Right ventricle myocardium superior (tissue), 1 donor: ENCODE measurements at places on chromosomes 7 and 10.

GRCh38 chr10:130607366-130607765, 471.2 kb downstream of the GLRX3 start:
- DNase-seq, result no peak

DNA sequence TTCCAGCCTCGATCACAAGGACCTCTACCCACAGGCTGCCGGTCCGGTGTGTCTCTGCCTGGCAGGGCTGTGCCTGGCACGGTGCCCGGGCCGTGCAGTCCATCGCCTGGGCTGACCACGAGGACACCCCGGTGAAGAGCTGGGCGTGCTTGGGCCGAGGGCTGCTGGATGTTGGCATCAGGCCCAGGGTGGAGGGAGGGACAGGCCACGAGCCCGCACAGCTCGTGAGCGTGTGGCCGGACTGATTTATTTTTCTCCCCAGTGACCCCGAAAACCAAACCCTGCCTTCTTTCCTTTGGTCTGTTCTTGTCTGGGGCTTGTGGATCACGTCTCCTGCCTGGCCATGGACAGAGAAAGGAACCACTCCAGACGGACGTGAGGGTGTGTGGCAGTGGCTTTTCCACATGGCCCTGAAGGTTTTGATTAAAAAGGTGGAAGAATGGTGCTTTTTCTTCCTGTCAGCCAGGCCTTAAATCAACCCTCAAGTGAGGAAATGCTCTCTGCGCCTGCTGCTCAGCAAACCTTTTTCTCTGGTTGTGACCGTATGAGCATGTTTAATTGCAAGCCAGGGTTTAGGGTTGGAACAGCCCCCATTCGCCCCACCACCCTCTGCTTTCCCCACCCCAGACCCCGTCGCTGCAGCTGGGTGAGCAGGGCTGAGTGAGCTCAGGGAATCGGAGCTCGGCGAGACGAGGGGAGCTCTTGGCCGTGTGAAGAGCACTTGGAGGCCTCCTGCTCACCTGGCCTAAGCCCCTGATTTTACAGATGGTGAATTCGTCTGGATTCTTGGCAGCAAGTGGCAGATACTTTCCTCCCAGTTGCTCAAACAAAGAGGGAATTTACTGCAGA, 130.1 kb downstream of the RGS10 start:
- DNase-seq, result peak; percentile 87

- no peak for DNase-seq
These were observed 113.7 kb downstream of the TRRAP start for GRCh38 chr7:98992076-98992475.

DNA sequence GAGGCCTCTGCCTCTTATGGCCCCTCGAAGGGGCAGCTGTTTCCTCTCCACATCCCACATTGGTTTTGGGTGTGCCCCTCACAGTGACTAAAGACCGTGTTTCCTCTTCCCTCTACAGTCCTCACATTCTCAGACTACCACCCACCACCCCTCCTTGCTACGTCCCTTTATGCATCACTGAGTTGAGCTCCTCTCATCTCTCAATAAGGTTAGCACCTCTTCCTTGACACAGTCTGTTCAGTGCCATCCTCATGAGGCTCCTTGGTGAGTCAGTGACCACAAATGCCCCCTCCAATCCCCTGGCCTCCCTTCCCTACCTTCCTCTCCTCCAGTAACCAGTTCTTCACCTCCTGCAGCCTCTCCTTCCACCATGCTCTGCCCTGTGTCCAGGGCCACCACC, 239.1 kb upstream of the MYO3A start:
- no peak for DNase-seq

DNA sequence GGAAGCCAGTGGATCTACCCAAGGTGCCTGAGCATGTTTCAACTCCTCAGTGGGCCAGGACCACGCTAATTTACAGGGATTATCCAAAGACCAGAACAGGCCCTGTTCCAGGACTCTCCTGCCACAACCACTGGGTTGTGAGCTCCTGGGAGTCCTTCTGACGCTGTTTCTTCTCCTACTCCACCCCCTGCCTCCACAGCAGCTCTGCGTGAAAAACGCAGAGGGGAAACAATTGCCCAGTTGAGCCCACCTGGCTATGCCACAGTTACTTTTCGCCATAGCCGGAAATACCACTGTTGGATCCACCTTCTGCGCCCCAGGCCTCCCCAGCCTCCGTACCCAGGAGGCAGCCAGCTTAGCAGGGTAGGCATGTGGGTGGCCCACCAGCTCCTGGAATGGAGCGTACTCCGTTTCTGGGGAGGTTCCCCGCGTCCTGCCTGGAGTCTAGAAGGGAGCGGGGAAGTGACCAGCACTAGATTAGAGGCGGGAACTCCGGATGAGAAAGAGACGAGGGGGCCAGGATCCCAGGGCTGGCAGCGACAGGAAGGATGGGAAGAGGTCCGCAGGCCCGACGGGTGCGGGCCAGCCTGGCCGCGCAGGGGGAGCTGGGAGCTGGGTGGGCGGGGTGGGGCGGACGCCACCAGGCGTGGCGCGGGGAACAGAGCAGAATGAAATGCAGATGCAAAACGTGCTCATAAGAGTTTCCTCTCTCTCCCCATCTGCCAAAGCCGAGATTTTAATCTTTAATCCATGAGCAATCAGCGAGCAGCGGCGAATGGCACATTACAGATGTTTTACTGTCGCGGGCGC, 32.1 kb upstream of the PAX2 start:
- no peak for DNase-seq

GRCh38 chr10:32771217-32771616, 186.8 kb downstream of the ITGB1 start:
- DNase-seq, result no peak

- no peak for DNase-seq
These were observed 624.6 kb downstream of the CALN1 start for GRCh38 chr7:71787513-71787912.

GRCh38 chr10:34491678-34492077, 323.4 kb downstream of the PARD3 start:
- no peak for DNase-seq

- DNase-seq, result no peak
These were observed 147.0 kb downstream of the GLRX3 start for GRCh38 chr10:130283219-130283545.

DNA sequence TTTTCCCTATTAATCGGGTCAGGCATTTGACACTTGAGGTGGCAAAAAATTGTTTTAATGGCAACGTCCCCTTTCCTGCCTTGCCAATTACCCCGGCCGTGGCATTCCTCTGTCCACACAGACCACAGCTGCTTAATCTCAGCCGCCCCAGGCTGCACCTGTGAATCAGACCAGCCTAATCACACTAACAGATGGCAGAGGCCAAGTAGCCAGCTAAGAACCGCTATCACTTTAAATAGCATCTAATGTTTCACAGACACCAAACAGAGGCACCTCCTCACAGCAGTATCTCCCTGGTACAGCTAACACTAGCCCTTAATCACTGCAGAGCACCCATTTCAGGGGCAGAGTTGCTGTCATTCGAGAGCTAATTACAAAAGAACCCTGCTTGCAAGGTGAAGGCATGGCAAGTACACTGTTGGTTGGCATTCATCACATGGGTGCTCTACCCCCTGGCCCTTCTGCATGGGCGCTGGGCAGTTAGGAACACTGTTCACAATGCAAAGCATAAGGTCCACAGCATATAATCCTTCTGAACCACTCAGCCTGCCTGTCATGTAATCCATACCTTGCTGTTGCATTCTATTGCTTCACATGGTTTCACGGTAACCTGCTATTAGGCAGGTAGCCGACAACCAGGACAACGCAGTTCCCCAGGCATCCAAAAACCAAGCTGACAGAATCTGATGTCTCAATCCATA, 38.8 kb downstream of the FGFR2 start:
- no peak for DNase-seq

- DNase-seq, result no peak
These were observed 309.7 kb upstream of the KLF6 start for GRCh38 chr10:4094751-4095150.

DNA sequence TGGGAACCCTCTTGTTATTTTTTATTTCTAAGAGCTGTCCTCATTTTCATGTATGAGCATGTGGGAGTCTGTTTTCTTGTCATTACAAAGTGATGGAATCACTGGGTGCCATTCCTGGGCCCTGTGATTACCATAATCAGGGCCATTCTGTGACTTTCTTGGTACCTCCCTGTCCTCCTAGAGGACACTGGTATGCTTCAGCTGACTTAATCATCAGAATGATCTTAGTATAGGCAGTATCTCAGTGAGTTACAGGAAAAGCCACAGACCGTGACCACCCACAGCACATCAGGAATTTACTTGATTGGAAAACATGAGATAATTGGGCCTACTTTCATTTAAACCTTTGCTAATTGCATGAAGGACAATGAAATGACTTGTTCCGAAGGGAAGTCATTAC, 7.2 kb downstream of the NOM1 start:
- DNase-seq, result no peak

DNA sequence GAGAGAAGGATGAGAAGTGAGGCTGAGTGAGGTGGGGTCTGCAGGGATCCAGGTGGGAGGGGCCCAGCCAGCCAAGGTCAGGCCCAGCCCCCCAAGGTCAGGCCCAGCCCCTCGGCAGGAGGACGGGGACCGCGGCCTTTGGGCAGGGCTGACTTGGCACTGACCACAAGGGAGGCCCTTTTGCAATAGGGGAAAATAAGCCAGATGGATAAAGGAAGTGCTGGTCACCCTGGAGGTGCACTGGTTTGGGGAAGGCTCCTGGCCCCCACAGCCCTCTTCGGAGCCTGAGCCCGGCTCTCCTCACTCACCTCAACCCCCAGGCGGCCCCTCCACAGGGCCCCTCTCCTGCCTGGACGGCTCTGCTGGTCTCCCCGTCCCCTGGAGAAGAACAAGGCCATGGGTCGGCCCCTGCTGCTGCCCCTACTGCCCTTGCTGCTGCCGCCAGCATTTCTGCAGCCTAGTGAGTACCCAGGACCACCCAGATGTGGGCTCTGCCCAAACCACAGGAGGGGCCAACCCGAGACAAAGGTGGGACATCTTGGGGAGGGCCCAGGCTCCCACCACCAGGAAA, at the start of gene PILRA:
Gene PILRA, plus strand, starts transcription at position 227 of the 571 bp plus-strand sequence. Its CDS starts 170 bp downstream, at position 397.
- DNase-seq, result peak; percentile 64

DNA sequence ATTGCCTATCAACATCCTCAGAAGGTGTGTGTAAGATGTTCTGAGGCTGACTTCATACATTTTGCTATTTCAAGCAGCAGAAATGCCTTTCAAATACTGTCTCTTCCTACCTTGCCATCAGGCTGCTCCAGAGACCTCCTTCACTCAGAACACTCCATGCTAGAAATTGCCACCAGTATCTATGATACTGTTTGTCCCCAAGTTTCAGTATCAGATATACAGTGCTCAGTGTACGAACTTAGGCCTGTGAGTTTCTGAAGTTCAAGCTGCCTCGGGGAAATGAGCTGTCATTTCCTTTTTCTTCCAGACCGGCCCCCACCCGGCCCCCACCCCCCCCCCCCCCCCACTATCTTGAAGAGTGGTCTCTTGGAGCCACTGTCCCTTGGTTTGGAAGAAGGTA, 373.4 kb upstream of the CHRM2 start:
- DNase-seq, result no peak

- peak; percentile 30 for DNase-seq
These were observed 52.5 kb upstream of the SH2B2 start for GRCh38 chr7:102234131-102234530.

DNA sequence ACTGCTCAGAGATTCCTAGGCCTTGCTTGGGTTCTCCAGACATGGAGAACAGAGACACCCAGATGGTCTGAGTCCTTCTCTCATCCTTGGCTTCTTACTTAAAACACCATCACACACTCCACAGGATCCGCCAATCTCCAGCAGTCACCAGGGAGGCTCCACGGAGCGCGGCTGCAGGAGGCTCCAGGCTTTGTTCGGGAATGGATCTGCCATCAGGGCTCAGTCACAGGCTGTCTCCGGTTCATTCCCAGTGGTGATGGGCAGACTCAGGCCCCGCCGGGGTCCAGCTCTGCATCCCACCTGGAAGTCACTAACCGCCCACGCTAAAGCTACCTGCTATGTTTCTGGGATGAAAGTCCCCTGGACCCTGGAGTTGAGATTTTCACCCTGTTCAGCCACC, 312.9 kb downstream of the TCERG1L start:
- DNase-seq, result no peak

DNA sequence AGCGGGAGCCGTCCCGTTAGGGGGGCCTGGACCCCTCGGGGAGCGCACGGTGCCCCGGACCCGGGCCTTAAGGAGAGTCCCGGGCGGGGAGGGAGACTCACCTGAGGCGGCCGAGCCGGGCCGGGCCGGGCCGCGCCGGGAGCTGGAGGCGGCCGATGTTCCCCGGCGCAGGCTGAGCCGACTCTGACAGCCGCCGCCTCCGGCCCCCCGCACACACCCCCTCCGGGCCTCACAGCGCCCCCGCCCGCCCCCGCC, at the start of gene ACHE:
Gene ACHE, minus strand, starts transcription at position 188 of the 255 bp plus-strand sequence. CDS start 1,656 bp downstream, outside the sequence.
- no peak for DNase-seq

DNA sequence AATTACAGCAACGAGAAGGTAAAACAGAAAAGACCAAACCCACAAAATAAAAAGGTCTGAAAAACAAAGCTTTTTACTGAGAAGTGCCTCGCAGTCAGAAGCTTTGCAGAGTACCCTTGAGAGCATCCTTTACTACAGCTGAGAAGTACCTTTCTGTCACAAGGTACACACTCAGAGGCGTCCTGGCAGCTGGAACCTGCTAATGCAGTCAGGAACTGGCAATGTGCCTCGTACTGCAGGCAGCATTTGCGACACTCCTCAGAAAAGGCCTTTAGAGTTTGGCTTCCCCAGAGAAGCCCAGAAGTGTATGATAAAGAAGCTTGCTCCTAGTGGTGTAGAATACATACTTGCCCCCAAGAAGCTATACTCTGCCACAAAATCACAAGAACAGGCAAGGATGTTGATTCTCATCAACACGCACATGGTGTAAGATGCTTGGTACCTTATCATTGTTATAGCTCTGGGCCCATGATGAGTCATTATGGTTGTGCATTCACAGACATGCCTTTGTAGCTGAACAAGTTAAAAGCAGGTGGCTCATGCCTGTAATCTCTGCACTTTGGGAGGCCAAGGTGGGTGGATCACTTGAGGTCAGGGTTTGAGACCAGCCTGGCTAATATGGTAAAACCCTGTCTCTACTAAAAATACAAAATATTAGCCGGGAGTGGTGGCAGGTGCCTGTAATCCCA, 2.0 kb upstream of the GTPBP4 start:
- DNase-seq, result no peak

DNA sequence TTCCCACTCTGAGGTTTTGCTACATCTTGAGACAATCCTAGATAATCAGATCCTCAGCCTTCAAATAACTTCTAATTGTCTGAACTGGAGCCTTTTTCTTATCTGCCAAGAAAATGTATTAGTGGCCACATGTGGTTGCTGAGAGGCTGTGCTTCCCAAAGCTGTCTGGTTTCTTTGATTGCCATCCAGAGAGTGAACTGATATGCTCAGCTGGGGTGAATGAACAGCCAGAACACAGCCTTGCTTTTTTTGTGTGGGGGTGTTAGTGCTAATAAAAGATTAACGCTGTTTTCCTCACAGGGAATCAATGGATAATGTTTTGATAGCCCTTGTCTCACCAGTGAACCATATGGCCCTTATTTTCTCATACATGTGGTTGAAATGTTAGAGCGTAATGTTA, 66.9 kb downstream of the BBS9 start:
- DNase-seq, result no peak

GRCh38 chr7:136347488-136347887, 370.3 kb upstream of the MTPN start:
- no peak for DNase-seq
